ENCODE measurements at places on chromosomes 1 and 21.

DNA sequence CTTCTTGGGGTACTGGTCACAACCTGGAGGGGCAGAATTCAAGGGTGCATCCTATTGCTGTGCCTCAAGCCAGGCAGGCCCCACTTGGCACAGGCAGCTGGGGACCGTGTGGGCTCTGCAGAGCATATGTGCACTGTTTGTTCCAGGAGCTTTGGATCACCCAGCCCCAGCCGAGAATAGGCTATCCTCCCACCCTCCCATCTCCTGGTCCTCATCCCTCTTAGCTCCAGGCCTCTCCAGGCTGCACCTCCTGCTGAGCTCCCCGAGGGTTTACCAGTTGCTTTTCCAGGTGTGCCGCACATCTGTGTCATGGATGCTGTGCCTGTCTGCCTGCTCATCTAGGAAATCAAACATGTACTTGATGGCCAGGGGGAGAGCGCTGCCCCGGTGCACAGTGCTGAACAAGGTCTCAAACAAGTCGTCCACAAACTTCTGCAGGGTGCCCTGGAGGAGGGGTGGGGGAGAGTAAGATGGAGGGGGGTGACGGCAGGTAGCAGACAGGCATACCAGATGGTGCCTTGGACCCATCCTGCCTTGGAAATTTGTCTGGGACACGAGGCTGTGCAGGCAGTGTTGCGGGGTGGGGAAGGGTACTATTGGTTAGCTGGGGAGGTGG lies 120.5 kb upstream of the CD34 start:
- DNase-seq, result no peak

GRCh38 chr21:33948951-33949444 lies 33.4 kb upstream of the ATP5PO start:
- no peak for DNase-seq

GRCh38 chr1:214400131-214400530 lies 119.2 kb downstream of the SMYD2 start:
- DNase-seq, result no peak

DNA sequence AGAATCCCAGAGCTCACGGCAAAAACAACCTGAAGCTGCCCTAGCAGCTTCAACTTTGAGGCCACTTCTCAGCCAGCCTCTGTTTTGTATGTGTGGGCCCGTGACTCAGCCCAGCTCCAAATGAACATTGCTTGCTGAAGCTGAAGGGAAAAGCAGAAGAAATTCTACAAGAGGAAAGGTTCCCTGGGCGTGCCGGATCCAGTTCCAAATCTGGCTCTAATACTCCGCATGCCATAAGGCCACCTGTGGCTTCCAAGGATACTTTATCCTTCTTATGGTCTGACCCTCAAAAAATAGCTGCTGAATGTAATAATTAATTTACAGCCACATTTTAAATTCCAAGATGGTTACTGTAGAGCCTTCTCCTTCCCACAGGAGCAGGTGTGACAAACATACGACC lies 24.3 kb downstream of the TSPAN2 start:
- DNase-seq, result no peak

GRCh38 chr21:21806711-21807597 lies 808.7 kb downstream of the NCAM2 start:
- no peak for DNase-seq

GRCh38 chr1:201125019-201125418 lies 2.0 kb downstream of the ASCL5 start:
- DNase-seq, result no peak

DNA sequence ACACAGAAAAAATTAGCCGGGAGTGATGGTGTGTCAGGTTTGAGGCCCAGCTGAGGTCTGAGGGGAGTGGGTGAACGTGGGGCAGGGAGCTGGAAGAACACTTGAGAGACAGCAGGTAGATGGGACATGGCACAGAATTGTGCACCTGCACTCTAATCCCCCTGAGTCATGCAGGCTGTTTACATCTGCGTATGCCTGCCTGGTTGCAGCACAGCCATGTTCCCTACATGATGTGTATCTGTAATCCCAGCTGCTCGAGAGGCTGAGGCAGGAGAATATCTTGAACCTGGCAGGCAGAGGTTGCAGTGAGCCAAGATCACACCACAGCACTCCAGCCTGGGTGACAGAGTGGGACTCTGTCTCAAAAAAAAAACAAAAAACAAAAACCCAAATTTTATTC lies 44.8 kb downstream of the ATP5PO start:
- DNase-seq, result no peak

GRCh38 chr1:90725657-90726424 lies 8.7 kb upstream of the BARHL2 start:
- DNase-seq, result no peak

GRCh38 chr1:36880155-36881067 lies 153.9 kb downstream of the GRIK3 start:
- no peak for DNase-seq

DNA sequence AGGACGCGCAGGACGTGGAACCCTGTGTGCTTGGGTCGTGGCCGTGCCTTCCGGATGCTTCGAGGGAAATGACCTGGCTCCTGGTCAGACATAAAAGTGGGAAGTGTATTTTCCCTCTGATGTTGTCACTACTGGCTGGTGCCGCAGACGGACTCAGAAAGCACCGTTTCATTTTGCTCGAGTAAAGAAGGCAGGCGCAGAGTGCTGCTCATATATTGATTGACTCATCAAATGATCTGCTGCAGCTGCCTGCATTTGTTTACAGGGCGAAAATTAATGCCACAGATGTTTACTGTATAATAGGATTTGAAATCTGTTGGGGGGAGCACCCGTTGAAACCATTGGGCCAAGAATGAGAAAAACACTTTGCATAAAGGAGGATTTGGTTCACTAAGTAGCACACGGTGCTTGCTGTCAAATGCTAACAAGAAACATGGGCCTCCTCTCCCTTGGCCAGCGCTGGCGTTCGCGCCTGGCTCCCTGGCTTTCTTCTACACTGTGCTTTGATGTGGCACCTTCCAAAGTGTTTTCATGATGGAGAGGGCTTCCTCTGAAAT lies 365.5 kb downstream of the CAMTA1 start:
- no peak for DNase-seq

- DNase-seq, result no peak
Measured at GRCh38 chr21:44199448-44199847, 41.3 kb downstream of the ICOSLG start.

DNA sequence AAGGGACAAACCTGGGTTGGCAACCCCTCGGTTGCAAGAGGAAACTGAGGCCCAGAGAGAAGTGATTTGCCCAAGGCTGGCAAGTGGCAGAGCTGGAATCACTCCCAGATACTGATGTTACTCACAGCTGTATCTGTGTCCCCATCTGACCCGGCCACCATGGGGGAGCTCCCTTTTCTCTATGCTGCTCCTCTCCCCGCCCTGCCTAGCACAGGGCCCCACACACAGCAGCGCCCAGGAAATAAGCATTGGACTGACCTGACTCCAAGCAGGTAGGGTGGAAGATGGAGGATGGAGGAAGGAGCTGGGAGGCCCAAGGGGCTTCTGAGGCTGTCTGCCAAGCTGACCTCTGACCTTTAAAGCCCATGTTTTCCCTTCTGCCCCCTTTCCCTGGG lies 3.0 kb upstream of the FBLIM1 start:
- DNase-seq, result no peak

DNA sequence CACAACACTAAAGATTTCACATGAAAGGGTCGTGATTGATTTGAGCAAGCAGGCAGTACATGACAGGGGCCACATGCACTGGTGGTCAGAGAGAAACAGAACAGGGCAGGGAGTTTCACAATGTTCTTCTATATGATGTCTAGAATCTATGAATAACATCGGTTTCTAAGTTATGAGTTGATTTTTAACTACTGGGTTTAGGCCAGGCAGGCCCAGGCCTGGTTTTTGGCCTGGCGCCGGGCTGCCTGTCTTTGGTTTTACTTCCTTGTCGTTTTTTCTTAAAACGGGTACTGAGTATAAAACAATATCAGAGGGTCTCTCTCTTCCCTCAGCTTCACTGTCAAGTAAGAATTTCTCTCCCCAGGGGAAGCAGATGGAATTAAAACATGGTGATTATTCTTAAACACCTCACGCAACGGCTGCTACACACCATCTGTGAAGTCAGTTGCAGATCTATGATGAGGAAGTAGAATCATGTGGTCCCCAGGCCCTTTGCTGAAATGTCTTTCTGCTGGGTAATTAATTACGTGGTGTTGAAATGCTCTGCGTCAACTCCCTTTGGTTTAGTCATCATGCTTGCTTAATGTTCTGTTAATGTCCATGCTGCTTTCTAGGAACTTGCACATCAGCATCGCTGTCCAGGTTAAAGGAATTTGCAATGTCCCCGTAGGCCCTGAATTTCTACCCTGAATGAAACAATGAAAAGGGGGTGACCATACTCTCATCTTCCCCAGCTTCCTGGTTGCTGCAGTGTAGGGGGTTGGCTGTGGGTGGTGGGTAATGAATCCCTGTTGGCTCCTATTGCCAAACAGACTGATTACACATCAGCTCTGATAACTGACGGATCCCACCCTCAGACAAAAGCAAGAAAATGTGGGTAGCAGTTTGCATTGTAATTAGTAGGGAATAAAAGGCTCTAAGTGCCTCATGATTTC lies 70.3 kb downstream of the SERINC2 start:
- DNase-seq, result no peak

- DNase-seq, result no peak
Measured at GRCh38 chr1:91635763-91636162, 135.1 kb downstream of the CDC7 start.

GRCh38 chr1:33005838-33006421 lies 30.8 kb downstream of the AK2 start:
- no peak for DNase-seq

- no peak for DNase-seq
Measured at GRCh38 chr1:91784191-91784590, 101.8 kb downstream of the TGFBR3 start.

- no peak for DNase-seq
Measured at GRCh38 chr1:100584761-100585745, 47.1 kb downstream of the GPR88 start.

GRCh38 chr1:245418077-245418476 lies 263.3 kb downstream of the KIF26B start:
- DNase-seq, result no peak

GRCh38 chr1:172357753-172358385 lies 62.6 kb upstream of the C1orf105 start:
- no peak for DNase-seq

DNA sequence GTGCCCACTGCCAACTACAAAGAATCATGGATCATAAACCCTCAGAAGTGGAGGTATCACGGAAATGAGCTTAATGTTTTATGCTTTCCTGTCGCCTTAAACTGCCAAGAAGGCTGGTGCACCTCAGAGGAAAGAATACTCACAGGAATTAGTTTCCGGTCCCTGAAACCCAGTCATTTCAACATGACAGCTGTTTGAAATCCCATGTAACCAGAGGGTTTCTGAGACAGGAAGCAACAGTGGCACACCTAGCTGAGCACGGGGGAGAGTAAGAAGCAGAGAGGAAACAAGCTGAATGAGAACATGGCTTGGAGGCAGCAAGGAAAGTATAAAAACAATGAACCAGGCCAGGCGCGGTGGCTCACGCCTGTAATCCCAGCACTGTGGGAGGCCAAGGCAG lies 3.9 kb downstream of the JAK1 start:
- DNase-seq, result peak; percentile 42

DNA sequence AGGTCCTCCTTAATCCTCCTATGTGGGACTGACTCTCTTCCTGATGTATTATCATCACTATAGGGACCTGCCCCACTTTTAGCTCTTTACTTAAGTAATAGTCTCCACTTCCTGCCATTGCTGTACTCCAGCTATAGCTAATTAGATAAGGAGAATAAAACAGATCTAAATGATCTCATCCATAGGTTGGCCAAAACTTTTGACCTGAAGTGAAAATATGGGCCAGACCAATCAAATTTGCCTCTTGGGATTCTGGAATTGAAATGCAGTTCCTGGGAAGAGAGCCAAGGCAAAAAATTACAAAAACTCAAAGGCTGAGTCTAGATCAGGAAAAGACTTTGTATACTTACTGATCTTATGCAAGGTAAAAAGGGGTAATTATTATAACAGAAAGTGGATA lies 36.1 kb upstream of the PDE4B start:
- DNase-seq, result no peak

DNA sequence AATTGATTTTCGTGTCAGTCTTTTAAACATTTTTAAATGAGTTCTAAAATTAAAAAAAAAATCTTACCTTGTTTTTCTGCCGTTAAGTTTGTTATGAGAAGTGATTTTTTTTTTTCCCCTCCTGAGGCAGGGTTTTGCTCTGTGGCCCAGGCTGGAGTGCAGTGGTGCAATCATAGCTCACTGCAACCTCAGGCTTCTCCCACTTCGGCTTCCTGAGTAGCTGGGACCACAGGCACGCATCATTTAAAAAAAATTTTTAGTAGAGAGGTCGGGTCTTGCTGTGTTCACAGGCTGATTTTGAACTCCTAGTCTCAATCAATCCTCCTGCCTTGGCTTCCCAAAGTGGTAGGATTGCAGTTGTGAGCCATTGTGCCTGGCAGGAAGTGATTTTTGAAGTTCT lies 41.1 kb downstream of the MTR start:
- DNase-seq, result no peak

DNA sequence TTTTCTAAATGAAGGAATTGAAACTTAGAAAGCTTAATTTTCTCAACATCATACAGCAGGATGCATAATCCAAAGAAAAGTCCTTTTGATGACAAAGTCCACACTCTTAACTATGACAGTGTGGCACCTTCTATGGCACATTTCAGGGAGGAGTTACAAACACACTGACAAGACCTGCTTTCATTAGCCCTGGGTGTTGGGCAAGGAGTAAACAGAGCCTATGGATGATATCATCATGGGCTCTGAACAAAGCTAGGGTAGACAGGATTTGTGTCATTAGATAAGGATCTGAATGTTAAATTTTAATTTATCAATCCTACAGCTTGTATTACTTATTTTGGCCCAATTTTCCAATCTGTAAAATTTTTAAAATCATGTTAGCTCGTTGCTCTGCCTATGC lies 62.6 kb upstream of the DENND1B start:
- no peak for DNase-seq

DNA sequence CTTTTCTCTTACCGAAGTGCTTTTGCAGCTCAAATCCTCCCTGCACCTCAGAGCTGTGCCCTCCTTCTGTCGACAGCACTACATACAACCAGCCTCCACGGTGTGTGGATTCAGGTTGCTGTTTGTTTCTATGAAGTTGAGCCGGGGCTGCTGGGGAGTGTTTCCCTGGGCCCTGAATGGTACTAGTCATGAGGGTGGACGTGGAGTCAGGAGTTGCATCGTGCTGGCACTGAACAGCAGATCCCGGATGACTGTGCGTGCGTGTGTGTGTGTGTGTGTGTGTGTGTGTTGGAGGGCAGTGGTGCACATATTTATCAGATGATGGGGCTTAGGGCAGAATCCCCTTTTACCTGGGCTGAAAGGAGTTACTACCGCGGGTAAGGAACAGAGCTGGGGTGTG lies 47.0 kb downstream of the ACTL8 start:
- no peak for DNase-seq

- no peak for DNase-seq
Measured at GRCh38 chr1:153465811-153466636, 5.6 kb upstream of the S100A7 start.

- no peak for DNase-seq
Measured at GRCh38 chr21:38794978-38795377, 10.8 kb upstream of the ETS2 start.

DNA sequence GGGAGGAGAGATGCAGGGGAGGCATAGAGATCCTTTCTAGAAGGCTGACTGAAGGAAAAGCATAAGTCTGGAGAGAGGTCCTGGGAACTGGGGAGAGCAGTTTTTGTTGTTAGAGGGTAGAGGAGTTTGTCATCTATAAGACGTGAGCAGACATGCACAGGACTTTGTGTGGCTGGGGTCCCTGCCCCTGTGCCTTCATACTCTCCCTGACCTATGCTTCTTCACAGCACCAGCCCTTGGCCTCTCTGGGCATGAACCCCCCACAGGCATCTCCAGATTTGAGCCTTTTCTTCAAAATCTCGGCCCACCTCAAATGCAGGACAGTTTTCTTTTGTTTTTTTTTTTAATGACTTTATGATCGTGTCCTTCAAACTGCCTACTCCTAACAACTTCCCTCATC lies 79.9 kb downstream of the EVA1C start:
- no peak for DNase-seq
